ENCODE measurements at places on chromosomes 6 and 20. TPM values are rescaled to one million over a fixed set of nuclear protein-coding genes. Genes with fewer than 3 reads are reported as not detected.

DYNLT1 gene
- 178 TPM for total RNA-seq

ESR1 gene
- 0.86 TPM for total RNA-seq

SYTL3 gene
- total RNA-seq, result 3.2 TPM

TNXB gene
- 0.29 TPM for total RNA-seq

MROH8 gene
- total RNA-seq, result under 0.01 TPM

TREM2 gene
- not detected for total RNA-seq

Measured in myometrial cell (primary cell).